Body of pancreas (tissue), 4 donors: ENCODE measurements at places on chromosomes 1 and 21. TPM values are rescaled to one million over a fixed set of nuclear protein-coding genes. Genes with fewer than 3 reads are reported as not detected.

The RNASEL gene
- 0.33 TPM for total RNA-seq

The MAEL gene
- not detected for total RNA-seq

The CADM3 gene
- 1.6 TPM for total RNA-seq

The GSTM3 gene
- total RNA-seq, result 73.8 TPM

DNA sequence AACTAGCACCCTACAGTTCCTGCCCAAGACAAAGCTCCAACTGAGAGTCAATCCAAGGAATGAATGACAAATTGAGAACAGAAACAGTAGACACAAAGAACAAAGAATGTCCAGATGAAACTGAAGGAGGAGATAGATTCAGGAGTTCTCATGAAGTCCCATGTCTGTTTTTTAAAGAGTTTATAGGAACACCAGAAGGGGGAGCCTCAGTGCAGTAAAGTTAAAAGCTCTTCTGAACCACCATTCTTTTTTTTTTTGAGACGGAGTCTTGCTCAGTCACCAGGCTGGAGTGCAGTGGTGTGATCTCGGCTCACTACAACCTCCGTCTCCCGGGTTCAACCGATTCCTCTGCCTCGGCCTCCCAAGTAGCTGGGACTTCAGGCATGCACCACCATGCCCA lies 323.6 kb downstream of the MRPL39 start:
- no peak for DNase-seq
- no peak overlapping the region for H3K27ac ChIP-seq
- no peaks in the 10 kb centered on the region for H3K4me1 ChIP-seq
- no peaks in the 10 kb centered on the region for H3K36me3 ChIP-seq

GRCh38 chr1:221328371-221328770 lies 413.5 kb downstream of the DUSP10 start:
- DNase-seq, result no peak
- H3K4me3 ChIP-seq, result no peak overlapping the region
- H3K27me3 ChIP-seq, result no peaks in the 10 kb centered on the region

GRCh38 chr1:41397753-41398330 lies 36.6 kb downstream of the FOXO6 start:
- H3K4me3 ChIP-seq, result no peak overlapping the region
- H3K36me3 ChIP-seq, result no peaks in the 10 kb centered on the region
- H3K27ac ChIP-seq, result no peak overlapping the region
- H3K27me3 ChIP-seq, result no peaks in the 10 kb centered on the region
- peaks cover 7% of the 10 kb centered on the region for H3K4me1 ChIP-seq
- DNase-seq, result no peak

- H3K27ac ChIP-seq, result no peak overlapping the region
- H3K27me3 ChIP-seq, result no peaks in the 10 kb centered on the region
- no peak for DNase-seq
- H3K36me3 ChIP-seq, result peaks cover 2% of the 10 kb centered on the region
- no peak overlapping the region for H3K4me3 ChIP-seq
- H3K4me1 ChIP-seq, result no peaks in the 10 kb centered on the region
These were observed 64.8 kb downstream of the PEX14 start for GRCh38 chr1:10539411-10540043.

- no peak overlapping the region for H3K4me3 ChIP-seq
- H3K27ac ChIP-seq, result no peak overlapping the region
- H3K4me1 ChIP-seq, result no peaks in the 10 kb centered on the region
- DNase-seq, result no peak
- H3K36me3 ChIP-seq, result no peaks in the 10 kb centered on the region
These were observed 42.7 kb downstream of the SGIP1 start for GRCh38 chr1:66576645-66577044.
